ENCODE measurements at places on chromosomes 4 and X.

- DNase-seq: no peak
Observed at GRCh38 chr4:654503-654845, 19.6 kb downstream of the ATP5ME start.

- no peak for DNase-seq
Observed at GRCh38 chr4:12084690-12085089, 656.0 kb upstream of the HS3ST1 start.

DNA sequence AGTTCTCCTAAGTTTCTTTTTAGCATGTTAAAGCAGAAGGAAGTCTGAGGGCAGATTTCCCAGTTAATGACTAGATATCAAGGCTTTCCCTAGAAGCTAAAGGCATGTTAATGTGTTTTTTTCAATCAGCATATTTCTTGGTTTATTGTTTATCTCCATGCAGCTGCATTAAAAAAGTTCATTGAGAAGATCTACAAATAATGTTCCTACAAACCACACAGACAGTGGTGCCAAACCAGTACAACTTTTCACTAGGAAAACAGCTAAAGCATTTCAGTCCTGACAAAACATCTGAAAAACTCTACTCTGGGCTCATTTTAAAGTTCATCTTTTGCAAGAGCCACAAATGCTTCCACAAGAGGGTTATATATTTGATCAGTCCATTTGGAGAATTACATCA lies 320.0 kb downstream of the ADGRL3 start:
- DNase-seq: no peak

GRCh38 chr4:37471971-37472370 lies 214.2 kb downstream of the RELL1 start:
- DNase-seq: no peak

GRCh38 chrX:54178100-54178940 lies 4.7 kb downstream of the FAM120C start:
- DNase-seq: no peak

GRCh38 chr4:159697322-159698283 lies 594.7 kb downstream of the RAPGEF2 start:
- no peak for DNase-seq

- DNase-seq: no peak
Observed at GRCh38 chr4:2390784-2391421, 27.5 kb downstream of the ZFYVE28 start.

DNA sequence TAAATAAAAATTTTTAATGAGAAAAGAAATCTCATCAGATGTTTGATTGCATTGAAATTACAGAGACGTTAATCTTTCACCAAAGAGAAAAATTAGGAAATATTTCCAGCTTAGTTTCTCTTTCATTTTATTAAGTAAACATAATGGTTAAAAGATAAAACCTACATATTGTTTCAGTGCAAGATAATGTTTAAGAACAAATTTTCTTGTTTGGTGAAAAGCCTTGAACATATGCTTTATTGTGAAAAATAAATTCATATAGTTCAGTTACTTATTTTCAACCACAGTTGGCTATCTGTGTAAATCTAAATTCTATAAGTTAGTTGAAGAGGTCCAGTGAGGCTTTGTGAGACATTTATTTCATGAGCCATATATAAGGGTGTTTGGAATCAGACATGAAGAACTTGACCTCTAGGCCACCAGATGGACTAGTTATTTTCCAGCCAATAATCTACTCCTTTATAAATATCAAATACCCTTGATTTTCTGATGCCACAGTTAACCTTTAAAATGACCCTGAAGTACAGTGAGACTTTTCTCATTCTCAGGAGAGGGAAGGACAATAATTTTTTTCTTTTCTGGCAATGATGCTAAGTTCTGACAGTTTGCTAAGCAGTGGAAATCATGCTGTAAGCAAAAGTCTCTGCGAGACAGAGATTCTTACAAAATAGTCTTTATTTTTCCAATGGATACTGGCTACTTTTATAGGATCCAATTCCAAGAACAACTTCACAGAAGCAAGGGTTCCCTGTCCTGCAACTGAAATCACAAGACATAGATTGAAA lies 2.5 kb downstream of the ARSJ start:
- no peak for DNase-seq

- DNase-seq: no peak
Observed at GRCh38 chrX:22629105-22629725, 356.5 kb downstream of the CBLL2 start.

- DNase-seq: no peak
Observed at GRCh38 chrX:10254739-10255138, 98.0 kb downstream of the CLCN4 start.

- DNase-seq: no peak
Observed at GRCh38 chr4:7960790-7961655, 21.4 kb upstream of the AFAP1 start.

GRCh38 chr4:2261110-2261852 lies 628 bp downstream of the MXD4 start:
- DNase-seq: peak; percentile 74

DNA sequence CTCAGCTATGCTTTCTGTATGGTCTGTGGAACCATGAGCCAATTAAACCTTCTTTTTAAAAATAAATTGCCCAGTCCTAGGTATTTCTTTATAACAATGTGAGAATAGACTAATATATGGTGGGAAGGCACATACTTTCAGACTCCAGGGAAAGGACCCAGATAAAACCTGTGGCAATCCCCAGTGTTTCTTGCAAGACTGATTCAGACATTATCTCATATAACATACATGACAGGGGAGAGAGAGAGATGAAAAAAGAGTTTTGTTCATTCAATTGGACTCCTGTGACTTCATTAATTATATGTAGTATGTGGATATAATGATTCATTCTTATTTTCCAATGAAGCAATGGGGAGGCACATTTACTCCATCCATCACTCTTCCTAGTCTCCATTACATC lies 291.4 kb upstream of the PRKX start:
- no peak for DNase-seq

- no peak for DNase-seq
Observed at GRCh38 chr4:186134257-186134656, 29.8 kb downstream of the FAM149A start.

GRCh38 chr4:151329217-151330007 lies 4.0 kb upstream of the SH3D19 start:
- DNase-seq: no peak

GRCh38 chr4:150216726-150217125 lies 138.5 kb downstream of the DCLK2 start:
- no peak for DNase-seq

DNA sequence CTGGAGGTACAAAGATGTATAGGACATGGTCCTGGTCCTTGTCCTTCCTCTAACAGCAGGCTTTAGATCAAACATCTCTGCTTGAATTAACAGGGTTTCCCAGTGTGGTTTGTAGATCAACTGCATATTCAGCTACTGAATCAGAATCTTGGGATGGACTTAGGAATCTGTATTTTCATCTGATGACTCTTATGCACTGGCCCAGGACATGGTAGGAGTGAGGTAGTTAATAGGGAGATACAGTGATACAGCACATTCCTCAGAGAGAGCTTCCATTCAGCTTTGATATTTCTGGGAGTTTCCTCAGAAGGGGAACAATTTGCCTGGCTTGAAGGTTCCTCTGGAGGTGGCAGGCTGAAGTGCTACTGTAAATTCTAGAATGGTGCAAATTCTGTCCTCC lies 203.1 kb downstream of the LARP7 start:
- DNase-seq: no peak

DNA sequence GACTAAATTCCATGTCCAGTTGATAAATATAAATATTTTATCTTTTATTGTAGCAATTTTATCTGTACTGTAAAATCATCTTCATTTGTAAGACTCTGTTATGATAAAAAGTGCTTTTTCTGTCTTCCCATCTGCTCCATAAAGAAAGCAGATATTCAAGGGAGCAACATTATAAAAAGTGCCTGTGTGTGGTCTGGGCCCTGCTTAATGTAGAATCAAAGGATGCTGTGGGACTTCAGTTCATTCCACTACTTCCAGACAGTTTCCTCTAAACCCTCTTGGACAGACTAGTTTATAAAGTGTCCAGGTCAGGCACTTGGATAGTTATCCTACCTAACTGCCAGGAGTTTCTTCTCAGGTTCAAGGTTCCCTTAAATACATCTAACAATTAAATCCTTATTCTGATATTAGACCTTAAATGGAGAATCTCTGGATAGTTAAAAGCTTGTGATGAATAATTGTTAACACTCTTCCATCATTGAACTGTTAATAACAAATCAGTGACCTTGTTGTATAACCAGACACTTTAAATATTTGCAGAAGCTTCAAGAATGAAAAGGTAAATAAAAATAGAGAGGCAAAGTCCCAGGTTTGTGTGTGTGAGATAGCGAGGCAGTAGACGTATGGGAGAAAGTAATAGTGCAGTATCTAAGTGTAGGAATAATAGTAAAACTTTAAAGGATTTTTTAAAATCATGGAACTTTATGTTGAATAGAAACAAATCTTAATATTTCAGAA lies 237.5 kb upstream of the CTSO start:
- no peak for DNase-seq

GRCh38 chr4:22869235-22869634 lies 176.5 kb downstream of the GBA3 start:
- no peak for DNase-seq

DNA sequence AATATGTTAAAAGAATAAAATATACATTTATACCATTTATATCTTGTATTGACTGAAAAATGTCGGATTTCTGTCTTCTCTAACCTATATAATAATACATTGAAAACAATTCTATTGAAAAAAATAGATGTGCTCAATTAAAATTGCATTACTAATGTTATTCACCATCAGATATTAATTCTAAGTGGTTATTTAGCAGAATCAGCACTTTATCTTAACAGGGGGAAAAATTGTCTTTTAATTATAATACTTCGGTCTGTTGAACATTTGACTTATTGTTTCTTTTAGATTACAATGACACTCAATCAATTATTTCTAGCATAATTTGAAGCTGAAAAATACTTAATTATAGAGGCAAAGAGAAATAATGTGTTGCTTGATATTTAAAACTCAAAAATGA lies 220.3 kb downstream of the PABPC4L start:
- DNase-seq: no peak

DNA sequence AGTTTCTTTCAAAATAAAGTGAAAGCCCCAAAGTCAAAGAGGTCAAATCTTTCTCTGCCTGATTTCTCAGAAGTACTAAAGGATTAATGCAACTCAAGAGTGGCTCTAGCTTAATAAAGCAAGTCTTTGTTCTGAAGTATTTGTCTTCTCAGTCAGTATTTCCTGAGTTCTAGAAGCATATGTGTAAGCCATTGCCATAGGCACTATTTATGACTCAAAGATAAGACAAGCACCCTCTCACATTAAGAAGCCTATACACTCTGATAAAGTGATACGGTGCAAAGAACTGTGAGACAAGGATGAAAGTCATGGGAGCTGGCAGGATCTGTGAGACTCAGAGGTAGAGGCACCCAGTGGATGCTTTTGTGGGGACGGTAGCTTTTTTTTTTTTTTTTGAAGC lies 60.9 kb downstream of the AASDH start:
- DNase-seq: no peak

- no peak for DNase-seq
Observed at GRCh38 chr4:22745234-22745633, 52.5 kb downstream of the GBA3 start.

DNA sequence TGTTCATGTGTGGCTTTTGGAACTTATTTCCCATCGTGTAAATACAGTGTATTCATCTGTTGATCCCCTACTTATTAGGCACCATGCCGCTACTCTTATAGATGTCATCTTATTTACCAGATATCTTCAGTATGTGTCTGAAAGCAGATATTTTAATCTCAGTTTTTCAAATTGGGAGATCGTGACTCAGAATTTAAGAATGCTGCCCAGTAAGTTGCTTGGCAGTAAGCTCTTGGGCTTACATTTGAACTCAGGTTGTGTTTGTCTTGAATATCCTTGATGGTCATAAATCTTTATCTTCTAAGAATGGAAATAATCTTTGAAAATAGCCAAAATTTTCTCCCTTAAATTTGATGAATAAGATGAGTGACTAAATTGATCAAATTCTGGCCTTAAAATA lies 45.9 kb upstream of the RPA4 start:
- DNase-seq: no peak

DNA sequence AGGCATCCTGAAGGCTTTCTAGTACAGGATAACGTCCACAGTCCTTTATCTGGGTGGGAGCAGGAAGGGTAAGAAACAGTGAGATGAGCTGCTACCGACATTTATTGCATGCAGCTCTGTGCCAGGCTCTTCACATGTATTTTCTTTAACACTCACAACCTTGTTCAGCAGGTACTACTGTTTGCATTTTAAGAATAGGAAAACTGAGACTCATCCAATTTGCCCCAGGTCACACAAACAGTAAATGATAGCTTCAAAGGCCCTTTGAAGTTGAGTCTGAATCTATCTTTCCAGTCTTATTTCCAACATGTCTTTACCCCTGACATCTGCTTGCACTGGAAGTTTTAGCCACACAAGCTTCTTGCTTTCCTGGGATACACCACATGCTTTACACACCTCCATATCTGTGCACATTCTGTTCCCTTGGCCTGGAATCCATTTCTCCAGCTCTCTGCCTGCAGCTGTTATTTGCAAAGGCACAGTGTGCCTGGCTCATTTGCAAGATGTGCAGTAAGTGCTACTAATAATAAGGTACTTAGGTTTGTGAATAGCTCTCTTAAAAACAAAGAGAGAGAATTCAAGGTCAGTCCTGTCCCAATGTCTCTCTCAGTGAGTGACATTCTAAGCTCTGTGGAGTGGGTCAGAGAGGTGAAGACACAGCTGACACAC lies 61.2 kb downstream of the METTL14 start:
- DNase-seq: no peak

DNA sequence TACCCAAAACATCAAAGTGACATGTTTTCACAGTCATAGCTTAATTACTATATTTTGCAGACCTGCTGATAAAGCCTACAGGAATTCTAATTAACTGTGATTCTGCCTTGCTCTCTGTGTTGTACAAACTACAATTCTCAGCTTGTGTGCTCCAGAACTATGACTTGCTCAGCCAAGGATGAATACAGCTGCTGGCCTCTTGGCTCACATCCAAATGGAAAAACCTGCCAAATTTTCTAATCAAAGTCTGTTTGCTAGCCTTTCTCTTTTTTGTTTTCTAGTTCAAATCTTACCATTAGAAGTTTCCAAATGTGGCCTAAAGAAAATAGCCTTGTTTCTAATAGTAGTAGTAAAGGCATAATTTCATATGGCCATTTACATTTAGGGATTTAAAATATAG lies 1176.8 kb downstream of the FAM133A start:
- DNase-seq: no peak

GRCh38 chr4:1690698-1691097 lies 6.6 kb upstream of the FAM53A start:
- no peak for DNase-seq

- peak; percentile 41 for DNase-seq
Observed at GRCh38 chr4:176340871-176341685, 21.3 kb downstream of the SPCS3 start.

- DNase-seq: no peak
Observed at GRCh38 chr4:54813674-54814073, 155.9 kb downstream of the KIT start.

- no peak for DNase-seq
Observed at GRCh38 chr4:18294021-18294420, 272.5 kb upstream of the LCORL start.

GRCh38 chr4:110198435-110199416 lies at the start of gene ELOVL6:
Gene ELOVL6, minus strand, starts transcription at chr4:110198615. Its CDS starts 280 bp downstream, at chr4:110198335.
- DNase-seq: peak; percentile 58

All from hematopoietic multipotent progenitor cell treated with erythropoietin and hydrocortisone succinate and interleukin-3 and kit ligand, for 15 days (in vitro differentiated cells).